ENCODE measurements at places on chromosomes 4 and X.
A peak's percentile ranks its signal among the peaks of the same experiment; 100 is the strongest.

GRCh38 chrX:150849996-150850720 is 48.3 kb downstream of the CD99L2 start:
- no peak for DNase-seq

DNA sequence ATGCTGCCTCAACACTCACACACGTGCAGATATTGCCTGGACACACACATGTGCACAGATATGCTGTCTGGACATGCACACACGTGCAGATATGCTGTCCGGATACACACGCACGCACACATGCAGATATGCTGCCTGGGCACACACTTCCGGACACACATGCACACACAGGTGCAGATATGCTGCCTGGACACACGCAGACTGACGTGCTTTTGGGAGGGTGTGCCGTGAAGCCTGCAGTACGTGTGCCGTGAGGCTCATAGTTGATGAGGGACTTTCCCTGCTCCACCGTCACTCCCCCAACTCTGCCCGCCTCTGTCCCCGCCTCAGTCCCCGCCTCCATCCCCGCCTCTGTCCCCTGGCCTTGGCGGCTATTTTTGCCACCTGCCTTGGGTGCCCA is 14.7 kb downstream of the FGFRL1 start:
- peak; percentile 58 for DNase-seq

DNA sequence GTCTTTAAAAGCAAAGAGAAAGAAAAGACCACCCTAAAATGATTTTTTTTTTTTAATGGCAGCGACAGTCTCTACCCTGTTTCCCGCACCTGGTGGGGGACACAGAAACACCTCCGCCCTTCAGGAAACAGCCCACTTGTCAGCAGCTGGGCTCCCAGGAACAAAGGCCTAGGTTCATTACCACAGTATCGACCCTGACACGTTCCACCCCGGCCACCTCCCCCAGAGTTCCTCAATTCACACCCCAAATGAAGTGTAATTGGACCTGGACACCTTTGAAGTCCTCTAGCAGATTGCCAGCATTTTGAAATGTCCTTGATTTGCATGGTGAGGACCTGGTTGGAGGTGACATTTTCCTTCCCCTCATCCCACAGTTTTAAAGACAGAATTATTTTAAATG is 175.0 kb upstream of the BCOR start:
- no peak for DNase-seq

GRCh38 chr4:93730251-93730650 is 98.3 kb upstream of the ATOH1 start:
- no peak for DNase-seq

- no peak for DNase-seq
These were observed 54.9 kb downstream of the ACOX3 start for GRCh38 chr4:8385611-8386010.

- no peak for DNase-seq
These were observed 4.4 kb upstream of the FBXW7 start for GRCh38 chr4:152540293-152540674.

GRCh38 chrX:20029728-20030127 is 38.9 kb upstream of the BCLAF3 start:
- no peak for DNase-seq

GRCh38 chrX:50707405-50707804 is 106.6 kb downstream of the SHROOM4 start:
- no peak for DNase-seq

DNA sequence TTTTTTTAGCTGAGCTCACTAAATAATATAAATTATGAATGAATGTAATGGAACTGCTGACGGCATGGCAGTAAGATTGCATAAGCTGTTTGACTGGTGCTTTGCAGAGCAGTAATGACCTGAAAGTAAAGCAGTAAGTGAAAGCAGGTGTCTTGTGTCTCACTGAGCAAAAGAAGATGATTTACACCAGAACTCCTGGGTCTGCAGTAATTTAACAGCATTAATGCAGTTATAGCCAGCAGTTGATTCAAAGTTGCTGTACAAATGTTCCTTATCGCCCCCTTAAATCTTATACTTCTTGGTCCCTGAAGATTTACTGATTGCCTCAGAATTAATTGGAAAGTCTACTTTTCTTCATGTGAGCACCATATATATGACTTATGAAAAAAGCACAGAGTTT is 187.7 kb downstream of the DCTD start:
- no peak for DNase-seq

DNA sequence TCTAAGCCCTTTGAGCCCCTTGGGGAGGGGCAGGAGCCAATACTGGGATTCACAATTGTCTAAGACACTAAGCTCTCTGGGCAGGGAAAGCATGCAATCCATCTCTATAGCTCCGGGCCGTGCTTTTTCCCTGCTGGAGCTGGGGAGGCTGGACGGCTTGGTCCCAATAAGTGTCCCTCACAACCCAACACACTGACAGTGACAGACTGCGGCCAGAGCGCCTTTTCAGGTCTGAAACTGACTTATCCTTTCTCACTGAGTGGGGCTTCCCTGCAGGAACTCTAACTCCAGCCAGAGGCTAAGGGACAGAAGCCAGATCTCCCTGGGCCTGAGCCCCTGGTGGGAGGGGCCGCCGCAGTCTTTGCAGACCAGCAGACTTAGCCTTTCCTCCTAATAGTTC is 146.6 kb upstream of the PBDC1 start:
- DNase-seq, result no peak

- DNase-seq, result no peak
These were observed 119.7 kb downstream of the MGST2 start for GRCh38 chr4:139785356-139785755.

DNA sequence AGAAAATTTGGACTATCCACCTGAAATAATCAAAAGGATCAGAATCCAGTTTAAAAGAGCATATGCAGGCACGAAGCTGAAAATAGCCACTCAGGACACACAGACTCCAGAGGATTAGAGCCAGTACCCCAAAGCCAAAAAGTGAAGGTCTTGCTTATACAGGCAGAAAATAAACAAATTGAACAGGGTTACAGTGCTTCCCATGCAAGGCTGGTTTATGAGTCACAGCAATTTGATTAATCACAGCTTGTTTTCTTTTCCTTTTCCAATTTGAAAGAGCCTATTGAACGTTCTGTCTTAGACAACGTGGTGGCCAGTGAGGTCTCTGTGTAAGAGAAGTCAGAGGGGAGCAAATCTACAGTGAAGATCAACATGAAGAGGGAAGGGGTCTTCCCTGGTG is 10.2 kb downstream of the HGFAC start:
- no peak for DNase-seq

DNA sequence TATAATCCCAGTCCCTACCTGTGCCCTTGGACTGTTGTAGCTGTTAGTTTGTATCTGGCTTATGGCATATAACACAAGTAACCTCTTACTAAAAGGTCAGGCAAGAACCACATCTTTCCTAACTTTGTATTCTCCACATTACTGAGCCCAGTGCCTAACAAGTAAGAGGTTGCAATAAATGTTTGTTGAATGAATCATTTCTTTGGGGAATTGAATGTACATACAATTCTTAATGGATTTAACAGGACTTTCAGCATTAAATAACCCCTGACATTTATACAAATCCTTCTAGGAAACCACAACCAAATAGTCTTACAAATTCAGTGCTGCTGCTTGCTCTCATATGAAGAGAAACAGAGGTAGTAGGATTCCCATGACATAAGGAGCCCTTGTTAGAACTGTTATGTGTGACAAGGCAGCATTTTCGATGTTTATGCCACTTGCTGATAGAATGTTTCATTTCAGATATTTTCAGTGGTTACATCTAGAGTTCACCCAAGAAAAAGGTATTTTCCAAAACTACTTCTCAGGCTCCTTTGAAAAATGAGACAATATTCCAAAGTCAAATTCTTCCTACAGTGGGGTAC is 62.0 kb downstream of the MBNL3 start:
- no peak for DNase-seq

GRCh38 chrX:111837197-111837596 is 38.8 kb upstream of the TRPC5OS start:
- DNase-seq, result no peak

GRCh38 chrX:132848296-132848970 is 110.0 kb downstream of the HS6ST2 start:
- no peak for DNase-seq

DNA sequence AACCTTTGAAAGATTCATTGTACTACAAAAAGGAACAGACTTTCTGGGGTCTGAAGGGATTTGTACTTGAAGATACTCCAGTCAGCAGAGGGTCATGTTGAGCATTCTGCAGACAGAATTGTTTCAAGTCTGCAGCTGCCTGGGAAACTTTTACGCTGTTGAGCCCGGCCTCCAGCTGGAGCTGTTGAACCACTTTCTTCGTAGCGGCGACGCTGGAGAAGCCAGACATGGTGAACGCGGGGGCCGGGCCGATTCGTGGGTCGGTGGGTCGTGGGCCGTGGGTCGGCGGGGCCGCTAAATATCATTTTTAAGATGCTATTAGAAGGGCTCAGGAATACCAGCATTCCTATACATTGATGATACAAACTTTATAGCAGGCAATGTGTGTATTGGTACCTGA is 12.0 kb upstream of the RTL9 start:
- DNase-seq, result no peak

GRCh38 chrX:79263550-79263949 is 103.6 kb downstream of the ITM2A start:
- DNase-seq, result no peak

DNA sequence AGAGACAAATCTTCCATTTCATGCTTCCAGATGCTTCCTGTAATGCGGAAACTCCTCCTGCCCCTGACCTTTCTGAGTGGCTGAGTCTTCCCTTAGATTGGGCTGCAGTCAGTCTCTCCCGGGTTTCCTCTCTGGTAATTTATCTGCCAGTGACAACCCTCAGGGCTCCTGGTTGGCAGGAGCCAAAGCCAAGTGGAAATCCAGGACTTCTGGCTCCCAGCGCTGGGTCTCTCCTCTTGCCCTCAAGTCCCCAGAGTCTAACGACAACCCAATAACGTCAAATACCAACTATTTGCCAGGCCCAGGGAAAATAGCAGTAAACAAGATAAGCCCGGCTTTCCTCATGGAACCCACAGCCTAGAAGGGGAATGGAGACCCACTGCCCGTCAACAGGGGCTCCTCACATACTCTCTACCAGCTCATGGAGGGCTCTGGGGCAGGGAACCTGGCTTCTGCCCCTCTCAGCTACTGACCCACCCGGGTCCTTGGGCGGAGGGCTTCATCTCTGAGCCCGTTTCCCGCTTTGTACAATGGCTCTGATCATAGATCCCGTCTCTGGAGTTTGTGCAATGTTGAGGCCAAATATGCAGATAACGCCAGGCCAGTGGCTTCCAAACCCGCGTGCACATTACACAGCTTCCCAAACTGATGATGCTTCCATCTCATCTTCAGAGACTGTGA is 1.1 kb upstream of the TBC1D14 start:
- DNase-seq, result no peak

DNA sequence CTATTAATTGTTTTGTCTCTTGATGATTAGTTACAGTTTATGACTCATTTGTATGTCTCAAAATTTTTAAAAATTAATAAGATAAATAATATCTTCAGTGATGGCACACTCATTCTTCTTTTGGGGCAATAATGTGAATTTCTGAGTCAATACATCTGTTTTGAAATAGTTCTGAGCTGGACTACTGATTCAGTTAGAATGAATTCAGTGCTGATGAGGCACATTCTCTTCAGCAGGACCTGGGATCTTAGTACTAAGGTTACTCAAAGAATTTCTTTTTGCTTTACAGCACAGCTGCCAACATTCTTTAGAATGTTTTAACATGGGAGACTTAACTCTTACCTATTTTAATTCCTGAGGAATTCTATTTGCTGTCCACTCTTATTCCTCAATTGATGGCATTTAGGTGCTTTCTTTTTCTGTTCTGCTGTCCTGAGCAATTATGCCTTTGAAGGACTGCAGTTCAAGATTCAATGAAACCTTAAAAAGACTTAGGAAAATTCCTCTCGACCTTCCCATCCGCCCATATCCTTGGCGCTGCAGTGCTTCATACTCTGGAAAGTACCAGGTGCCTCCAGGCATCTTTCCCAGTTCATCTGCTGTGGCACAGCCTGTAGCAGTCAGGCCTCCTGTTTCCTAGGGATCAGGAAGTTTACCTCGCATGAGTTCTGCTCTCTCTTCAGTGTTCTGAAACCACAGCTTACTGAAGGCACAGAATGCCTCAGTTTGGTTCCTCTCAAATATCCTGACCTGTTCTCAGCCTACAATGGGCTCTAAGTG is 213.7 kb downstream of the FSTL5 start:
- DNase-seq, result no peak

DNA sequence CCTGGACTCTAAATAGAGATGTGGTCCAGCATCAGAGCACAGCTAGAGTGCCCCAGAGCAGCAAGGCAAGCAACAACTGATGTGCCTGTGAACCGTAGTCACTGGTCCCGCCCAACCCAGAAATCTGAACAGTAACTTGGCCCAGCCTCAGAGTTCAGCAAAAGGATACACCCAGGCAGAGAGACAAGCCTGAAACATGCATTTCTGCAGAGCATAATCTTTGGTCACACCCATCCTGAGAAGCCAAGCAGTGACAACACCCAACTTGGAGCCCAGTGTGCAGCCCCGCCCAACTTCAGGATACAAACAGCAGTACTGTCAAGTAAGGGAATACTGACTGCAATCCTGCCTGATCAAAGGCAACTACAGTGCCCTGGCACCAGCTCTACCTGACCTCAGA is 78.9 kb downstream of the CCDC160 start:
- DNase-seq, result no peak

DNA sequence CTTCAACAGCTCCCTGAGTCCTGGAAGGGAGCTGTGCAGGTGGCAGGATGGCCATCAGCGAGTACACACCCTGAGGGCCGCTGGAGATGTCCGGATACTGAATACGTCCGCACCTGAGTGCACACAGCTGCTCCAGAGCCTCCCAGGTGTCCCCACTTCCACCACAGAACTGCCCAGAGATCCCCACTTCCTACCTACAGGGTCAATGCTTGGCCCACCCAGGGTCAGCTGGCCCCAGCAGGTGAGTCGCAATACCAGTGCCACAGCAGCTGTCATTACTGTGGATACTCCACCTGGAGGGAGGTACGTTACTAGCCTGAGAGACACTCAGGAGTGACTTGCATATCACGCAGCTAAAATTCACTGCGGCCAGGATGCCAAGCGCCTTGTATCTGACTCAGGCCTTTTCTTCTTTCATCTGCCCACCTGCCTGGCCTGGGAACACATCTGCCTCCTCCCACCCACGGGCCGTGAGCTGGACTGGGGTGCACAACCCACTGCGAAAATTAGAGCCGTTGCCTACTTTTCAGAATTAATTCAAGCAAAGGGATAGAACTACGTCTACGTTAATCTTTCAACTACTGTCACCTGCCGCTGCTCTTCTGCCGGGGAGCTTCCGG is 9.4 kb downstream of the C4orf50 start:
- no peak for DNase-seq

- DNase-seq, result peak; percentile 5
These were observed 176.5 kb downstream of the GBA3 start for GRCh38 chr4:22869235-22869634.

- no peak for DNase-seq
These were observed 33.5 kb upstream of the ASMTL start for GRCh38 chrX:1486177-1486576.

- no peak for DNase-seq
These were observed 387.7 kb downstream of the FAT4 start for GRCh38 chr4:125702406-125702805.

GRCh38 chr4:12576409-12576808 is 907.7 kb downstream of the RAB28 start:
- DNase-seq, result no peak

- DNase-seq, result no peak
These were observed 229.4 kb downstream of the LDB2 start for GRCh38 chr4:16669036-16669435.

- no peak for DNase-seq
These were observed 107.8 kb upstream of the GPC4 start for GRCh38 chrX:133523081-133523487.
